Lung microvascular endothelial cell (primary cell): ENCODE measurements at places on chromosomes 4 and X.

GRCh38 chr4:85611661-85612060, 136.7 kb downstream of the ARHGAP24 start:
- no peak for DNase-seq

GRCh38 chr4:33864290-33864859, 2379.9 kb downstream of the ARAP2 start:
- DNase-seq, result no peak

DNA sequence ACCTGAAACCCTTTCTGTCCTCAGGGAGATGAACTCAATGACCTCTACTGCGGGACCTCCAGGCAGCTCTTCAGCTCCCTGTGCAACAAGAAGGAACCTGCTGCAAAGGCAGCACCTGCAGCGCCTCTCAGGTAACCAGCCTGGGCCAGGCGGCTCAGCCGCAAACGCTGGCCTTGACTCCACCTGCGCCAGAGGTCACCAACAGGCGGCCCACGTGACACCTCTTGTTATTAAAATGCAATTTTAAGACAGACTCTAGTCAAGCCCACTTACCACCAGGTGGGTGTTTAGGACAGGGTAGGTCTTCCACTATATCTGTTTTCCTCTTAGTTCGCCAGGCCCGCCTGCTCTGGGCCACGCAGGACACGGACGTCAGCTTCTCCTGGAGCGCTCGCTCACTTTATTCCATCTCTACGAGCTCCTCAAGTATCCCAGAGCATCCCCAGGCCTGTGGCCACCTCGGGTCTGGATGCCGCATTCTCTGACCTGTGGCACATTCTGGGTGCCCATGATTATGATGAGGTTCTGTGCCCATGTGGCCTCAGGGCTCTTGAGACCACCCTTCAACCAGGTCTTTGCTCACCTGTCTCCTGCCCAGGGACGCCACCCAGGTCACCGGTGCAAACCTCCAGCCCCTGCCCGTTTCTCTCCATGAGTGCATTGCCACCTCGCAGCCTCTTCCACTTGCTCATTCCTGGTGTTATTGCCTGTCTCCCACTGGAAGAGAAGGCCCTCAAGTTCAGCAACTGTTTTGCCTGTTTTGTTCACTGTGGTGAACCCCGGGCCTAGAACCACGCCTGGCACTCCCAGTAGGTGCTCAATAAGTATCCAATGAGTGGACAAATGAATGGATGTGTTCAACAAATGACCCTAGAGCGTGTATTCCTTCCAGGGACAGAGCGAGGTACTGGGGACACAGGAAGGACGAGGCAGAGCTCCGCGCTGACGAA, 32.8 kb upstream of the JAKMIP1 start:
- no peak for DNase-seq

DNA sequence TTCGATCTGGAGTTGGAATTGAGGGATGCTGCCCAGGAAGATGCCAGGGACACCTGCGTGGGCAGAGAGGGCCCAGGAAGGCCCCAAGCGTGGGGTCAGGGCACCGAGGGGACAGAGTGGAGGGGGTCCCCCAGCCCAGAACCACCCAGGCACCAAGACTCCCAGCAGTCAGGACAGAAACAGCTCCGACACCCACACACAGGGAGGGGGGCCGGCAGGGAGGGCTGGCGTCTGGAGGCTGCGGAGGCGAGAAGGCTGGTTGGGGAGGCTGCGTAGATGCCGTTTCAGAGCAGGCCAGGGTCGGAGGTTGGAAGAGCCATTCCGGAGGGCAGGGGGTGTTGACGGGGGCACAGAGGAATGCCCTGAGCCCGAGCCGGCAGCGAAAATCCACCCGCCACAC, 23.6 kb downstream of the ATP5ME start:
- no peak for DNase-seq
